T-helper 17 cell (primary cell): ENCODE measurements at places on chromosomes 2 and 18. TPM values are rescaled to one million over a fixed set of nuclear protein-coding genes. Genes with fewer than 3 reads are reported as not detected.

The TRAF3IP1 gene
- 9.3 TPM for total RNA-seq

The OR6B2 gene
- not detected for total RNA-seq

The FRZB gene
- total RNA-seq = not detected

The ST8SIA5 gene
- not detected for total RNA-seq

DNA sequence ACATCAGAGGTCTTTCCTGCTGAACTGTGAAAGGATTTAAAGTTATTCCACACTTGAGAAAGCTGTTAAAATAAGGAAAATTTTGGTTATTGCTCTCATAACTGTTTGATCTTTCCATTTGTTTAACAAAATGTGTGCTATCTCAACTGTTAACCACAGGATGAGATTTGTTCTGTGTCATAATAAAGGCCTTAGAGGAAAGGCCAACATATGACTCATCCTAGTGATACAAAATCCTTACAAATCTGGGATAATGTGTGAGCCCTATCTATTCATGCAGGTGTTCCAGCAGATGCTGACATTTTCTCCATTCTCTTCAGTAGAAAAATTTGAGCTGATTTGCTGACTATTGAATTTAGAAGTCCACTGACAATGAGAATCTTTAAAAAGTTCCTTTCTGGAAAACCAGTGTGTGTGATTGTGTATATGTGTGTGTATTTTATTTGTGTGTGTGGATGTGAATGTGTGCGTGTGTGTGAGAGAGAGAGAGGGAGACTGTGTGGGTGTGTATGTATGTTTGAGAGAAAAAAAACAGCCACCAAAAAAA is 1111.9 kb upstream of the GYPC start:
- DNase-seq = no peak

DNA sequence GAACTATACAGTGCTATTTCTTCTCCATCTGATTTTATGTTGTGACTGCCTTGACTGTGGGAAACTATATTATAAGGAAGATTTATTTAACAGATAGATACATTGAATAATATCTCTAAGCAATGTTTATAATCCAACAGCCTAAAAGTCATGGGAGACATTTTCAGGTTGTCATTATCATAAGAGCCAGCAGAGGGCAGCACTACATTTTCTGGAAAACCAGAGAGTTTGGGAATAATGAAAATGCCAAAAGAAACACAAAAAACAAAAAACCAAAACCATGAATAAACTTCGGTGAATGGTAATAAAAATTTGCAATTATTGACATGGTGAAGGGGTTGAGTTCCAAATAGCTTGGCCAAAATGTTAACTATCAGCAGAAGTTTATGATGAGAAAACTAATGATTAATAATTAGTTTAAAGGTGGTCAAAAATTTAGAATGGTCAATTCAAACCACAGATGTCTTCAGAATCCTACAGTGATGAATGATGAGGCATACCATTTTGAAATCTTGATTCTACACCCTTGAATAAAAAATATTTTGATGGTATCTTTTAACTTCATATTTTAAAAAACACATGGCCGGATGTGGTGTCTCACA is 4.7 kb downstream of the EEF1B2 start:
- no peak for DNase-seq

DNA sequence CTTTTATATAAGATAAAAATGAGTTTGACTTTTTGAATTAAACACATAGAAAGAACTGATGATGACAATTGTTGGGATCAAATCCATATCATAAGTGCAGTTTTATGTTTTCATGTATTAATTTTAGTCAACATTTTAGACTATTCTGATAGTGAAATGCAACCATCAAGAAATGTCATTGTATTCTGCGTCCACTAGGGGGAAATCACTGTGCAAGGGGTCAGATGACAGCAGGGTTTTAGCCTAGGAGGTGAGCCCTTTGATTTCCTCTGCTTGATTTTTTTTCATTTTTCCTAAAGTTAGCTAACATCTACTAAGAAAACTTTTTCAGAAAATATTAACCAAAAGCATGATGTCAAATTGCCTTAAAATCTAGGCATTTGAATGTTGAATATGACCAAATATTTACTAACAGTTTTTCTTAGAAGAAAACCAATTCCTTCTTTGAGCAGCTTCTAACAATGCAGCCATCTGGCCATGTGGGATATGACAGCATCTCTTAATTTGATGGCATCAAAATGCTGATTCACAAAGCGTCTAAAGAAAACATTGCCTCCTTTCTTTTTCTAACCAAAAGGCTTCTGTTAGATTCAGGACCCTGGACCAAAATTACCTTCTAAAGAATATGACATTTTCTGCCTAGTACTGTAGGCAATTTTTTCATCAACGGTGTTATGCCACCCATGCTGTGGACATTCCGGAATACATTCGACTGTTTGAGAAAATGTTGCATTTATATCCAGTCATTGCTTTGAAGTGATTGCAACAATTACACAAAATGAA is 141.5 kb downstream of the SPHKAP start:
- no peak for DNase-seq

- no peak for DNase-seq
These were observed 3.8 kb upstream of the LTBP1 start for GRCh38 chr2:32942793-32943485.

DNA sequence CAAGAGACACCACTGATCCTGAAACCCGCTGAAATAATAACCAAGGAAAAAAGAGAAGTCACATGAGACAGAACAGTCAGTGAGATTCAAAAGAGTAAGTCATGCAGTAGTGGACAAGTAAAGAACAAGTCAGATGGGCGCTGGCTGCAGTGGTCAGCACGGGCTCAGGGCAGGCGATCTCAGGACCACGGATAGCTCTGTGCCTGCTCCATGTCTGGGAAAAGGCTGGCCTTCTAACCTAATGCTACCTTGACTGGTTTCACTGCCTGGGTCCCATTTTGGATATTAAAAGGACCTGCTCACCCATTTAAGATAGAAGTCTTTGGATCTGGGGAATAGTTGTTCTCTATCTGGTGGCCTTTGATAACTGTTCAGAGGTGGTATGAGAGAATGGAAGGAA is 61.7 kb upstream of the LCLAT1 start:
- no peak for DNase-seq

DNA sequence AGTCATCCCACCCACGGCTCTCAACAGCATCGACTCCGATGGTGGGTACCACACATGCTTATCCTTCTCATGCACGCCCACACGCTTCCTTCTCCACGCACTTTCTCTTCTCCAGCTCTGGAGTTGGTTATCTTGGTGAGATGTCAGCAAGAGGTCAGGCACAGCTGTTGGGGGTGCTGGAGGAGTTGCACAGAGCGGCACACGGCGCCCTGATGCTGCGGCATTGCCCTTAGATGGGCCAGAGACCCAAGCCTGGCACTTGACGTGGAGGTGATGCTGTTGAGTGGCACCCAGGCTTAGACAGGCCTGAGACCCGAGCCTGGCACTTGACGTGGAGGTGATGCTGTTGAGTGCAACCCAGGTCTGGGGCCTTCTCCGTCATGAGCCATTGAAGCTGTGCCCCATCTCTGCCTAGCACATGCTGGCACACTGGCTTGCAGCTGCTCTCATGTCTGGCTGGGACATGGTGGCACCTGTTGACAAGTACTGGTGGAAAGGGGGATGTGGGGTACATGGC is 83.2 kb downstream of the DGKD start:
- no peak for DNase-seq

DNA sequence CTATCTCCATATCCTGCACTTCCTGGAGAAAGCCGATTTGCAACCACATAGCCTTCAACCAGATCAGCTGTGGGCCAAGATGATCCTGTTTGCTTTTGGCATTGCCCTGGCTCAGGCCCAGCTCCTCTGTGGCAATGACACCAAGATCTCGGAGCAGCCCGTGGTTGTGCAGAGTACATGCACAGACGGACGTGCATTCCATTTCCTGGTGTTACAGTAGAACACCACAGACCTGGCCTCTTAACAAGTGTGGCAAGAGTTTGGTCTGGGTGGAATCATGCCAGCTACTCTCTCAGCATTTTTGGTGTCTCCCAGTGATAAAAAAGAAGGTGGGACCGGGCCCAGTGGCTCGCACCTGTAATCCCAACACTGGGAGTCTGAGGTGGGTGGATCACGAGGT is 20.0 kb downstream of the MALT1 start:
- no peak for DNase-seq

- DNase-seq = no peak
These were observed 82.8 kb upstream of the DNMT3A start for GRCh38 chr2:25424426-25425028.

DNA sequence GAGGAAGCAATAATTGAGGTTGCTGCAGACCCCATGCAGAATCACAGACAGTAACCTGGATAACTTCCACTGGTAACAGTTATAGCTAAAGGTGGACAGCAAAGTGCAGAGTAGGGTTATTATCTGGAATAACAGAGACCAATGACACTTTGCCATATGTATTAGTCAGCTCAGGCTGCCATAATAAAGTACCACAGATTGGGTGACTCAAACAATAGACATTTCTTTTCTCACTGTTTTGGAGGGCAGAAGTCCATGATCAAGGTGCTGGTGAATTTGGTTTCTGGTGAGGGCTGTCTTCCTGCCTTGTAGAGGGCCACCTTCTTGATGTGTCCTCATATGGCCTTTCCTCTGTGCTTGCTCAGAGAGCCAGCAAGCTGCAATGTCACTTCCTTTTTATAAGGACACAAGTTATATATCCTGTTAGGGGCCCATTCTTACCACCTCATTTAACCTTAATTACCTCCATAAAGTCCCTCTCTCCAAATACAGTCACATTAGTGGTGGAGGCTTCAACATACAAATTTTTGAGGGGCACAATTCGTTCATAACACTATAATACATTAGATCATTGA is 191.0 kb upstream of the LRP1B start:
- DNase-seq = no peak

DNA sequence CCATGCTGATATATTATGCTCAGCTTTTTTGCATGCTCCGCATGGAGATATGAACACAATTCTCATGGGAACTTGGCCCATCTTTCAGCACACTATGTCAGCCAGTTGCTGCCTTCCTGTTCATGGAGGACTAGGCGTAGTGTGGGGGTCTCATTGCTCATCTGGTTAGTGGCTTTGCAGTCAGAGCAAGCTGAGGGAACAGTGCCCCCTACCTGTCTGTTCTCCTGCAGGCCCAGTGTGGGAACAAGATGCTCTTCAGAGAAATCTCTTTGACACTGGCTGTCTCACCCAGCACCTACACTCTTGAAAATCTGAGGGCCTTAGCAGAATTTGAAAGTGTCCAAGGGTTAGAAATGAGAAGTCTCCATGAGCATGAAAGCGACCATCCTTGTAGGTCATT is 47.1 kb downstream of the SPTBN1 start:
- no peak for DNase-seq
